ENCODE measurements at places on chromosomes 6 and 20.

- DNase-seq: no peak
These were observed 92.9 kb downstream of the ANKS1A start for GRCh38 chr6:34981951-34982350.

- no peak for DNase-seq
These were observed 1.7 kb upstream of the COL9A1 start for GRCh38 chr6:70304616-70305015.

DNA sequence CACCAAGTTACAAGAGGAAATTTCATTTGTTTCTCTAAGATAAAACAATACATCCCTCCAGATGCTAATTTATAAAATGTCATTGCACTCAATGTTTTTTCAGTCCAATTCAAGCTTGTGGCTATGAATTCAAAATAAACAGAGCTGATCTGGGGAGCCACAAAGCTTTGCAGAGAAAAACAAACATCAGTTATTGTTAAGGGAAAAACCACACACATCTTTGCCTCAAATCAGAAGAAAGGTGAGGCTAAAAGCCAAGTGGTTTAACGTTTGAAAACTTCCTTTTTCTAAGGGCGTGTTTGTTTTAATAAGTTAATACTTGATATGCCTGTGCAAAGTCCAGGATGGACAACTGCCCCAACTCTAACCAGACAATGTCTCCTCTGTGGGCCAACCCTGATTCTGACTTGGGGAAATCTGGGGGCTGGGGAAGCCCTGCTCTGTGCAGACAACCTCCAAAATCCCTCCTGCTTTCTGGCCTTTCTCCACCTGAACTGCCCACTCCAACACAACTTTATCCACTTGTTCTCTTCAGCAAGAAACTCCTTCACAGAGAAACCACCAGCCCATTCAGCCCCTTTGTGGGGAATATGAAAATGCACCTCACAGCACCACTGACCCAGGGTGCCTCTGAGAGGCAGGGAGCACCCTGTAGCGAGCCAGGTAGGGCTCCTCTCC is 44.6 kb upstream of the NT5E start:
- no peak for DNase-seq

- no peak for DNase-seq
These were observed 357.2 kb downstream of the CENPW start for GRCh38 chr6:126696921-126697693.

- DNase-seq: no peak
These were observed 24.0 kb downstream of the MAPK13 start for GRCh38 chr6:36154286-36154685.

DNA sequence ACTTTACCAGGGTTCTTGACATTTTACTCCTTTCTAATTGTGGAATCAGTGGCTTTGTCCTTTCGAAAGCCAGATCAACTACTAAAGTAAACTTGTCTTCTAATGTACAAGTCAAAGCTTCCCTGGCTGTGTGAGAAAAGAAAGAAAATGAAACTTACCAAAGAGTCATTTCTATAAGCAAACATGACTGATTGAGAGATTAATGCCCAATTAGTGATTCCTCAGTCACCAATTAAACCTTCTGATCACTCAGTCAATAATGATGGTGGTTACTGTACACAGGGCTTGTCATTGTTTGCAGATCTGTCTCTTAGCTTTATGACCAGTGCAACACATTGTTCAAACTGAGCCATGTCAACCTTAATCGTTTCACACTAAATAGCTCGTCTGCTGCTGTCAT is 1168.4 kb upstream of the CITED2 start:
- no peak for DNase-seq

DNA sequence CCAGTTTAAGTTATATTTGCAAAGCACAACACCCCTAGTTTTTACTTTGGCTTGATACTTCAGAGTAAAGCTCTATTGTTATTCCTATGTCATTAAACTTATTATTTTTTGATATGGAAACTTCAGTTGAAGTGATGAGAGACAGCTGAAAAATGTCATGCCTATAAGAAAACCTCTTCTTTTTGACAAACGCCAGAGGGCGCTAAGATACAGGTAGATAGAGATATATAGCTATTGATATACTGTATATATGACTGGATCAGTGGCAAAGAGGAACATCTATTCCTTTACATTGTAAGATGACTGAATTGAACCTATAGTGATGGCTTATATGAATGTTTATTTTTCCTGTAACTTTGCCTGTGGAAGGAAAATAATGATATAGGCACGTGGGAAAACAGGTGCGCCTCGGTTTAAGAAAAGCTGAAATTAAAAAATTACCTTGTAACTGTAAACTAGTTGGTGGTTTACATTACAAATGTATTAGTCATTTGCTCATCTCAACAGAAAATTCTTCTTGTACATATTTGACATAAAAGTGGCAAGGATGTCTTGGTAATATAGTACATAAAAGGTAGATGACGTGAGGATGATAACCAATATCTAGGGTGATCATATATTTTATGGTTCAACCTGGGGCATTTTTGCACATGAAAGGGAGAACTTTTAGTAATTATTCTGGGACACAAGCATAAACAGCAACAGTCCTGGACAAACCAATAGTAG is 74.1 kb downstream of the LAMA4 start:
- DNase-seq: no peak
